ENCODE measurements at places on chromosomes 1 and 21. TPM values are rescaled to one million over a fixed set of nuclear protein-coding genes. Genes with fewer than 3 reads are reported as not detected.

Gene ADAMTS1
- not detected for total RNA-seq

Gene PLA2G2A
- not detected for total RNA-seq

- peak; percentile 56 for DNase-seq
These were observed 450 bp downstream of the S100A10 start for GRCh38 chr1:151993084-151993733.

DNA sequence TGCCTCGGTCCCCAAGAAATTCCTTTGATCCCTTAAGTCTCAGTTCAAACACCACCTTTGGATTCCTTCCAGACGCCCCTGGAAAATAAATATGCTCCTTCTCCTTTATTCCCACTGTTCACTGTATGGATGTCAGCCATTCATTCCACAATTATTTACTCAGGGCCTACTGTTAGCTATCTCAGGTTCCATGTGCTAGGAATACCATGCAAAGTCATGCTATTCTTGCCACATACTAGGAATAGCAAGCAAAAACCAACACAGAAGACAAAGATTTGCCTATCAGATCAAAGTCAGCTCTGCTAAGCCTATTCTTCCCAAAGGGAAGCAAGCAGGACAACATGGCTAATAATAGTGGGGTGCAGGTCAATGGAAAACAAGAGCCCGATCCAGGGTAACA, 29.8 kb downstream of the TTC13 start:
- no peak for DNase-seq

DNA sequence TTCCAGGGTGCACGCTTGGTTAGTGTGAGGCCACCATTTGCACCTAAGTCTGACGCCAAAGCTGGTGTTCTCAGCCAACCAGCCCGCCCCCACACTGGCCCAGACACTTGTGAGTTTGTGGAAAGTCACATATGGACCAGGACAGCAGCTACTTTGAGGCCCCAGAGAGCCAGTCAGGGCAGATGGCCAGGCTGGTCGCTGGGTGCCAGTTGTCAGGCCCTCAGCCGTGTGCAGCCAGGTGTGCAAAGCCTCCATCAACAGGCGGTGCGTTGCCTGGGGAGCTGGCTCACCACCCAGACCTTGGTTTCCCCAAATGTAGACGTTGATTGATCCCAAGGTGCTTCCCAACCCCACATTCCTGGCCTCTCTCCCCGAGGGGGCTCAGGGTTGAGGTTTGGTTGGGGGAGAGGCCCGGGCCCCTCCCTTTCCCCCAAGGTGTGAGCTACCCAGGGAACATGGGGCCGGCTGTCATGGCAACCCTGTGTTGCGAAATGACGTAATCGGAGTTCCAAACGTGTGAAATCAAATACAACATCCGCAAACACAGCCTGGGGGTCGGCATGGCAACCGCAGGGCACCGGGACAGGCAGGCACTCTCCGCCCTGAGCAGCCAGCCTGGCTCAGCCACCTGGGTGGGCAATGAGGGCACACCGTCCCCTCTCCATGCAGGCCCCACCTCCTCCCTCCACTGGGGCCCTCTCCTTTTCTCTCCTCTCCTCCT, 42.2 kb upstream of the WNT4 start:
- peak; percentile 13 for DNase-seq
